ENCODE measurements at places on chromosomes 5 and 9.

DNA sequence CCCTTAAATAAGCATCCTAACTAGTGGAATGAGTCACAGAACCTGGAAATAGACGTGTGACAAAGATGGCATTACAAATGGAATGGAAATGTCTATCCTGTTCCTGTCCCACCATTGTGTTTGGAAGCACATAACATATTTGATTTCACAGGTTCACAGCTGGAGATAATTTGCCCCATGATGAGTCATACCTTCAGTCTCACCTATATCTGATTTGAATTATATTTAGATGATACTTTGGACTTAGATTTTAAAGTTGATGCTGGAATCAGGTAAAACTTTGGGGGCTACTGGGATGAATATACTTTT, 92.5 kb downstream of the CEMIP2 start:
- DNase-seq, result no peak

- DNase-seq, result no peak
Measured at GRCh38 chr5:14595891-14596290, 14.3 kb downstream of the OTULINL start.

- no peak for DNase-seq
Measured at GRCh38 chr9:89455356-89455824, 42.5 kb downstream of the SEMA4D start.

DNA sequence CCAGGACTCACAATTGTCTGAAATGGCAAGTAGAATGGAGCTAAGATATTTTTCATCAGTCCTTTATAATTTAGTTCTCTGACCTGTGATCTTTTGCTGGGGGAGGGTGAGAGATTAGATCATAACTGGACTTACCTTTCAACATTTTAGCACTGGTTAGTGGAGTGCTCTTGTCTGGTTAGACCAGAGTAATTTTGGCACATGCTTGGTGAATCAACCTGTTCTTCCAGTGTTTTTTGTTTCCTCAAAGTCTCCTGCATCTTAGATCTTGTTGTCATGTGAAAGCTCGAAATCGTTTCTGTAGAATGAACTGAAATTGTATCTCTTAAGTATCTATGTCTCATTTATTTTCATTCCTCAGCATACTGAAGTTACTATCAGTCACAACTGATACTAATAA, 122.4 kb downstream of the TLE4 start:
- no peak for DNase-seq

GRCh38 chr5:157596487-157596886, 20.9 kb upstream of the ADAM19 start:
- no peak for DNase-seq
